Endothelial cell (in vitro differentiated cells): ENCODE measurements at places on chromosomes 6 and 20.

DNA sequence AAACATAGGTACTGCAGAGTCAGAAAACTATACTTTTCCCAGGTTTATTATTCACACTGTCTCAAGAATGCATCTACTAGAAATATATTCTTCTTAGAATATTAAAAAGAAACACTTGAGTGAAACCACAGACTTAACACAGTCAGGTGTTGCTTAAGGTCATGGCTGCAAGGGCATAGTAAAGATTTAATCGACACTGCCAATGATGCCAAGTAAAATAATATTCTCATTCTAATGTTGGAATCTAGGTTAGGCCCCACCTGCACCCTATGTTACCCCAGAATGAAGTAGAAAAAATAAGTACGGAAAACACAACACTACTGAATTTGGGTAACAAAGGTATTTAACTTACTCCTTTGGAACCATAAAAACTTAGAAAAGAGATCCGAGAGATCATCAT, 155.0 kb downstream of the RALGAPA2 start:
- DNase-seq: no peak

GRCh38 chr6:7825986-7826385, 84.6 kb downstream of the TXNDC5 start:
- DNase-seq: no peak

DNA sequence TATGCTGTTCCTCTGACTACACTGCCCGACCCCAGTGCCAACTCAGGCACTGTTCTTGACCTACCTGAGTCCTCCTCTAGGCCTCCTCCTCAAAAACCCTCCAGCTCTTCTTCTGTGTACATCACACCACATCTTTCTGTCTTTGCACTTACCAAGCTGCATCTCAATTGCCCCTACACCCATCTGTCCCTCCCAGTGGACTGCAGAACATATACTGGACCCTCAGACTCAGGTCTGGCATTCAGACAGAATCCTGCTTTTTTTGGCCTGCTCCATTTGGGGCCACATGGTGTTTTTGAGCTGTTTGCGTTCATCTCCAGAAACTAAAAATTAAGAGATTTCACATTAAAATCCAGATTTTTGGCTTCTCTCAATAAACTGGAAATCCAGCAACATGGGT, 23.2 kb upstream of the YWHAB start:
- DNase-seq: no peak

DNA sequence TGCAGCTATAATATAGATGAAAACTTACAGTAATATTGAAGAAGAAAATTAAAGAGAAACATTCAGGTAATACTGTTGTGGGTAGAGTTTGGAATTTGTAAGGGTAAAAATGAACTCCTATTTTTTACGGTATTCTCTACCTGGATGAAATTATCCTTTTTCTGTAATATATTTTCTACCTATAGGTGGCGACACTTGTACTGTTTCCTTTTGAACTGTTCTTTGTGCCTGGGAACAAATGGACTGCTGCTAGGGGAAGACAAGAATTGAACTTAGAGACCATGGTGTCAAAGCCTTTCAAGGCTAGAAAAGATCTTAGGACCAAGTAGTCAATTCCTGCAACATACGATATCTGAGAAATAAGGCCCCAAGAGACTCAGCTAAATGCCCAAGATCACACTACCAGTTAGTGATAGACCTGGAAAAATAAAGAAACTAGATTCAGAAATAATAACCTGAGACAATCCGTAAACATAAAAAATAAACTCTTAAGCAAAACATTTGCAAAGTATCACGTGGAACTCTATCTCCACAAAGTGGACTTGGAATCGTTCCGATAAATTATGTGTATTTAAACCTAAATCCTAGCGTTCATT, 383.8 kb downstream of the TFAP2A start:
- DNase-seq: no peak

DNA sequence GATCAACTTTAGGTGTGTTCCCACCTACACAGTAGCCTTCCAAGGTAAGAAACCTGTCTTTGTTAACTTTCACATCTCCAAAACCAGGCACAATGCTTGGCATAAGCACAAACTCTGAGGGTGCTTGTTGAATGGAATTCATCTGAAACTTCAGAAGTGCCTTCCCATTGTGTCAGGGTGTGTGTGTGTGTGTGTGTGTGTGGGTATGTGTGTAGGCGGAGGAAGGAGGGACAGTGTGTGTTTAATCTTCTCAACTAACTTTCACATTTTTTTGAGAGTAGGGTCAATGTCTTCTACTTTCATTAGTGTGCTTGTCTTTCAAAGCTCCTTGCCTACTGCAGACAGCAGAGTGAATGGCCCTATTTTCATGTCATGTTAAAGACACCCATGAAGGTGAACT, 45.6 kb downstream of the PDE7B start:
- no peak for DNase-seq

DNA sequence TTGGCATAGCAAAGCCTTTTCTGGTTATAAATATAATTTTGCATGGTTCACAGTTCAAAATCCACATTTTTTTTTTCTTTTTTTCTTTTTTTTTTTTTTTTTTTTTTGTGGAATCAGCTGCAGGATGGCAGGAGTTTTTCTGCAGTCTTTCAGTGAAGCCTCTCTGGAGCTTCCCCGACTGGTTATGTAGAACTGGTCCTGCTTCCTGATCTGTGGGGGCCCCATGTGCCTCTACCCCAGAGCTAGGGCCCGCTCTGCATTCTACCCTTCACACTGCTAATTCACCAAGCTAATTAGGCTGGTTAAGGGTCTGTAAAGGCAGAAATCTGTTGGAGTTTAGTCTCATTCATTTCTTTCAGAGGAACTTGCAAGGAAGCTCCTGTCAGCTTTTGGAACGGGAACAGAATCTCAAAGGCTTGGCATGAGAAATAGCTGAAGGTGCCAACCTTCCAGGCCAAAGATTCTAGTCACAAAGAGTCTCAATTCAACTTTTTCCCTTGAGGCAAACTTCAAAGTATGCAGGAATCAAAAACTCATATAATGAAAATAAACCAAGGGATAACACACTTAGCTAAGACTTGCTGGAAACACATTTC, 45.5 kb downstream of the HMGN3 start:
- no peak for DNase-seq

DNA sequence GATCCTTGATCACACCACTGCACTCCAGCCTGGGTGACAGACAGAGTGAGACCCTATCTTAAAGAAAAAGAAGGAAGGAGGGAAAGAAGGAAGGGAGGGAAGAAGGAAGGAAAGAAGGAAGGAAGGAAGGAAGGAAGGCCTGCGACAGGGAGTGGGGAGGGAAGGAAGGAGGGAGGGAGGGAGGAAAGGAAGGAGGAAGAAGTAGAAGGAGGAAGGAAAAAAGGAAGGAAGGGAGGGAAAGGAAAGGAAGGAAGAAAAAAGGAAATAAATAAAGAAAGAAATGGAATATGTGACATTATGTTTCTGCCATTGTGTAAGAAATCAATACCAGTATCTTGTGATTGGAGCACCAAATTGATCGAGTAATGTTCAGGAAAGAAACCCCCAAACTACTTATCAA, 16.2 kb downstream of the PHACTR2 start:
- DNase-seq: no peak

- no peak for DNase-seq
These were observed 7.9 kb upstream of the EEF1E1 start for GRCh38 chr6:8110117-8110721.

DNA sequence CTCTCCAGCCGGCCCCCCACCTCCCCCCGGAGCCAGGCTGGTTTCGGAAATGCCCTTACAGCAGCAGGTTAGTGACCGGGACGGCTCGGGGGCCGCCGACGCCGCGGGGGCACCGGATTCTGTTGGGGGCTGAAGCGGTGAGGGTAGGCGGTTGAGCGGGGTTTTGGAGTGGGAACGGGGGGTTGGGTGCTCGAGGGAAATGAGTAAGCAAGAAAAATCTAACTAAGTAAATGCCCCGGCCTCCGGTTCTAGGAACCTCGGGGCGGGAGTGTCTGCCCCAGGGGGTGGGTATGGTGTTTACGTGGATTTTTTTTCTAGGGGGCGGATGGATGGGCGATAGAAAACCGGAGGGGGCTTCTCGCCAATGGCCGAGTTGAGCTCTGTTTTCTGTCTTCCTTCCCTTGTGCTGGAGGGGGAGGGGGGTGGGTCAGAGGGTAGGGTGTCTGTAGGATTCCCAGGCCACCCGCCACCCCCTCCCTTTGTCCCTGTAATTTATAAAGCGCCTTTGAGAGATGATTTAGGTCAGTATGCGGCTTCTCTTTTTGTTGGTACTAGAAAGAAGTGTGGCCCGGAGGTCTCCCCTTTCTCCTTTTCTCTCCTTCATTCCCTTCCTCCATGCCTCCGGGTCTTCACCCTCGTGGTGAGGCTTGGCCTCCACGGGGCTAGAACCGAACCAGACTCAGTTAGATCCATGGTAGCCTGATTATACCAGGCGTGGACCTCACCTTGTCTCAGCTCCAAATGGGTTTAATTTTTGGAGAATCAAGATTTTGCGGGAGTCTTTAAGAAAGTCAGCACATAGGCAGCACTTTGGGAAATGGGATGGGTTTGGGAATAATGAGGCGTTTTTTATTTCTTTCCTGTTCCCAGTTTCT, 2.3 kb downstream of the E2F3 start:
- no peak for DNase-seq

- no peak for DNase-seq
These were observed 47.7 kb downstream of the FYN start for GRCh38 chr6:111825439-111826086.
